ENCODE measurements at places on chromosomes 13 and 19. TPM values are rescaled to one million over a fixed set of nuclear protein-coding genes. Genes with fewer than 3 reads are reported as not detected.

Gene PEAK3
- total RNA-seq: not detected

Gene CGB5
- 0.35 TPM for total RNA-seq

Gene IL12RB1
- total RNA-seq: not detected

Gene PLA2G4C
- 8.6 TPM for total RNA-seq

Gene GRIN3B
- total RNA-seq: 1.9 TPM

Gene C19orf47
- 15.6 TPM for total RNA-seq

Gene DBP
- total RNA-seq: 12.0 TPM

DNA sequence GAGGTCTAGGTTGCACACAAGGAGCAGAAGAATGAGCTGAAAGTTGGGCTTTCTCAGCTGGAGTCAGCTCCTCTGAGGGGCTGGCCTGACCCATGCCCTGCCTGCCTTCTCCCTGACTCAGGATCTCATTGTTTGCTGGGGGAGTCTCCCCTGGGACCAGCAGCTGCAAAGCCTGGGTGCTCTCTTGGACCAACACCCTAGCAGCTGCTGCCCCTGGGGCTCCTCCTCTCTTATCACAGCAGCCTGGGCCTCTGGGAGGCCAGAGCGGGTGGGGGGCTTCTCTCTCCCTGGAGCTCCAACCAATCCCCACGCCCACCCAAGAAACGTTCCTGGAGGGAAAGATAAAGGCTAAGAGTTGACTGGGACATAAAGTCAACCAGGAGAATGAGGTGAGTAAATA lies 1.6 kb upstream of the FCGBP start:
- DNase-seq: no peak
- peaks cover 3% of the 10 kb centered on the region for H3K27me3 ChIP-seq
- H3K4me1 ChIP-seq: no peaks in the 10 kb centered on the region
- H3K36me3 ChIP-seq: no peaks in the 10 kb centered on the region
- H3K27ac ChIP-seq: no peak overlapping the region

DNA sequence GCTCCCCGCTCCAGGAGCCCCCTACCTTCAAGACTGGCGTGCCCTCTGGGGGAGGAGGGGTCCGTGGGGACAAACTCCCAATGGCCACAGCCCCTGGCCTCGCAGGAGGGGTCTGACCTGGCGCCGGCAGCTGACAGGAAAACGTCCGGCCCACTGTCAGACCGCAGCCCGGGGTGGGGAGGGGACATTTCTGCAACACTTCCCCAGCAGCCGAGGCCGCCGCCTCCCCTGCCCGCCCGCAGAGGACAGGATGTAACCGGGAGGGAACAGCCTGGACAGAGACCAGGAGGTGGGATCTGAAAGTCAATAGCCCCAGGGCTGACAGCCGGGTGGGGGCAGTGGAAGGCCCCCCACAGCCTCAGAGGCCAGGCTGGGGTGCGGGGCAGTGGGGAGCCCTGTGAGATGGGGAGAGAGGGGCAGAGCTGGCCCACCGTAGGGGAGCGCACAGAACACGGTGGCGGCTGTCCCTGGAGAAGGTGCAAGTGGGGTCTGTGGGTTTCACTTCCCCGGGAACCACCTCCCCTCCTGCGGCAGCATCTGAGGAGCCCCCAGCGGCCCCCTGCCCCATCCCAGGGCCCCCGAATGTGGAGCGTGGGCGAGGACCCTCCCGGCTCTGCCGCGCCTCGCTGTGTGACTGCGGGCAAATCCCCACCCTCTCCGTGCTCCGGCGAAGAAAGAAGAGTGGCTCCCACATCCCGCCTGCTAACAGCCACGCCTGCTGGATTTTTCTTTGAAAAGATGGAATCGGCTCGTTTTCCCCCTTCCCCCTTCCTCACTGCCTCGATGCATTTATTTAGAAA lies at the start of gene PEAK3:
Gene PEAK3, minus strand, starts transcription at position 114 of the 800 bp plus-strand sequence. CDS start 1,244 bp downstream, outside the sequence.
- H3K4me3 ChIP-seq: peak within 1 kb of the TSS; percentile 67
- H3K27me3 ChIP-seq: peaks cover 15% of the 10 kb centered on the region
- no peak within 1 kb of the TSS for H3K27ac ChIP-seq
- DNase-seq: peak; percentile 70
- peaks cover 5% of the 10 kb centered on the region for H3K4me1 ChIP-seq

DNA sequence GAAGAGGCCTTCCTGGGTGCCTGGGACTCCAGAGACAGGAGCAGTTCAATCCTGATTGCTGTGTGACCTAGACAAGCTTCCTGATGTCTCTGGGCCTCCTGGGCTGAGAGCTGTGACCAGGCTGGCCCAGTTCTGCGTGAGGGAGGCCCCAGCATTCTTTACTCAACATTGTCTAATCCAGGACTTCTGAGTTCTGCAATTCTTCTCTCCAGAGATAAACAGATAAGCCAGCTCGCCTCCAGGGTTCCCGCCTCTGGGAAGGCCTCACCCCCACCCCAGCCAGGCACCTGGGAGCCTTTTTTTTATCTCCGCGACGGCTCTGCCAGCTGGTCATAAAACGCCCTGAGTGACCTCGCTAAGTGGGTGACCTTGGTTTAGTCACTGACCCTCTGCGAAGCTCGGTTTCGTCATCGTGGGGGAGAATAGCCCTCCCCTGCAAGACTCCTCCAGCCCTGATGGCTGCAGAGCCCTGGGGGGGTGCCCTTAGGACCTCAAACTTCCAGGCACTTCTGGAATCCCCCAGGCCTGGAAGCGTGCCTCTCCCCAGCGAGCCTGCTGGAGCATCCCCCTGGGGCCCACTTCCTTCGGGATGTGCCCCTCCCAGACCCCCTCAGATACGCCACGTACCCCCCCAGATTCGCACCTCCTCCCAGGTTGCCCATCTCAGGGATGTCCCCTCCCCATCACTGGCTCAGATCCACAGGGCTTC lies 1.9 kb downstream of the SULT2B1 start:
- no peaks in the 10 kb centered on the region for H3K27me3 ChIP-seq
- peak overlapping the region; percentile 34 for H3K4me3 ChIP-seq
- H3K27ac ChIP-seq: peak overlapping the region; percentile 86
- peak; percentile 51 for DNase-seq
- peaks cover 25% of the 10 kb centered on the region for H3K4me1 ChIP-seq

DNA sequence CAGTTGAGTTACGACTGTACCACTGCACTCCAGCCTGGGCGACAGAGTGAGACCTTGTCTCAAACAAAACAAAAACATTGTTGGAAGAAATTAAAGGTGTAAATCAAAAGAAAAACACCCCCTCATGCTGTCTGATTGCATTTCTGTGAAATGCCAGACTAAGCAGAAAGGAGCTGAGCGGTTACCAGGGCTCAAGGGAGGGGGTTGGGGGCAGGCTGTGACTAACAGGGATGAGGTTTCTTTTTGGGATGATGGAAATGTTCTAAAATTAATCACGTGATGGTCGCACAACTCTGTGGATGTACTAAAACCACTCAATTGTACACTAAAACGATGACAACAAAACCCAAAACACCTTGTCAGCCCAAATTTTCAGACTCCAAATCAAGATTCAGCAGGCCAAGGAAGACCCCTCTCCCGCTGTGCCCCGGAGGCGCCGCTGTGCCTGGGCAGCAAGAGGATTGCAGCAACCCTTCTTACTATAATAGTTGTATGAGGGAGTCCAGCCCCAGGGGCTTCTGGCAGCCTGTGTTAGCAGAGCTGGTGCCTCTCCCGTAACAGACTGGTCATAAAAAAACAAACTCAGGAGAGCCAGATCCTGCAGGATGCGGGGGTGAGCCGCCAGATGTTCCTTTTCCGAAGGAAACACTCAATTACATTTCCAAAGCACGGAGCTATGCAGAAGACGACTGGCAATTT lies 20.9 kb downstream of the CAPS start:
- H3K27me3 ChIP-seq: no peaks in the 10 kb centered on the region
- H3K27ac ChIP-seq: no peak overlapping the region
- no peak overlapping the region for H3K4me3 ChIP-seq
- no peak for DNase-seq
- peaks cover 21% of the 10 kb centered on the region for H3K36me3 ChIP-seq

DNA sequence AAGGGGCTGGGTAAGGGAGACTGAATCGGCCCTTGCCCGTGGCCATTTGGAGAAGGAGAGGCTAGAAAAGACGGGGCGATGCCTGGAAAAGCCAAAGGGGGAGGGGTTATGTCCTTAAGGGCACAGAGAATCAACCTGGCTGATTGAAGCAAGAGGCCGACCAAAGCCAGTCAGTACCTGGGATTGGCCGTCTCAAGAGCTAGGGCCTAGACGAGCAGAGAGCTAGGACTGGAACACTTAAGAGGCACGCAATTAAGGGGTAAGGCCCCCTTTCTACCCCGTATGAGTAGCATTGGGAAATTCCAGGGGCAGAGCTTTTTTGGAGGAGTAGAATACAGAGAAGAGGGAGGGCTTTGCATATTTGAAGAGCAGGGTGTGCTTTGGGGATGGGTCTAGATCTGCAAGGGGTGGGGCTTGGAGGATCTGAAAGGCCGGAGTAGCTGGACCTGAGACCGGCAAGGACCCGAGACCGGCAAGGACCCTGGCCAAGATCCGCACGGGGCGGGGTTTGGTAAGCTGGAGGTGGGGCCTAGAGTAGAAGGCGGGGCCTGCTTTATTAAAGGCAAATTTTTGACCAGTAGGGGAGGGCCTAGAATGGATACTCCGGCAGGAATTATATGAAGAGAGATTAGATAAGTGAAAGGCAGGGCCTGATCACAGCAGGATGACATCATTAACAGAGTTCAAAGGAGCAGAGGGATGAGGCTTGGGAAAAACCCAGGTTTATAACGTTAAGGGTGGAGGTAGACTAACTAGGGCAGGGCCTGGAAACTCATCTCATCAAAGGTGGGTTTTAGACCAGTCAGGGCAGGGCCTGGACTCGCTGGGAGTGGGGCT lies 10.7 kb upstream of the CACNG6 start:
- peak; percentile 97 for DNase-seq
- H3K27ac ChIP-seq: peak overlapping the region; percentile 100
- H3K36me3 ChIP-seq: 0 out of 2 replicates have a peak, but pooled peaks cover under 1% of the 10 kb centered on the region
- peaks cover 4% of the 10 kb centered on the region for H3K27me3 ChIP-seq
- peaks cover 15% of the 10 kb centered on the region for H3K4me1 ChIP-seq
- peak overlapping the region; percentile 93 for H3K4me3 ChIP-seq

- DNase-seq: peak; percentile 17
- H3K4me1 ChIP-seq: peaks cover 36% of the 10 kb centered on the region
- H3K4me3 ChIP-seq: peak overlapping the region; percentile 21
- no peaks in the 10 kb centered on the region for H3K27me3 ChIP-seq
- H3K27ac ChIP-seq: peak overlapping the region; percentile 60
Measured at GRCh38 chr13:74301258-74301935, 167.2 kb upstream of the KLF12 start.

DNA sequence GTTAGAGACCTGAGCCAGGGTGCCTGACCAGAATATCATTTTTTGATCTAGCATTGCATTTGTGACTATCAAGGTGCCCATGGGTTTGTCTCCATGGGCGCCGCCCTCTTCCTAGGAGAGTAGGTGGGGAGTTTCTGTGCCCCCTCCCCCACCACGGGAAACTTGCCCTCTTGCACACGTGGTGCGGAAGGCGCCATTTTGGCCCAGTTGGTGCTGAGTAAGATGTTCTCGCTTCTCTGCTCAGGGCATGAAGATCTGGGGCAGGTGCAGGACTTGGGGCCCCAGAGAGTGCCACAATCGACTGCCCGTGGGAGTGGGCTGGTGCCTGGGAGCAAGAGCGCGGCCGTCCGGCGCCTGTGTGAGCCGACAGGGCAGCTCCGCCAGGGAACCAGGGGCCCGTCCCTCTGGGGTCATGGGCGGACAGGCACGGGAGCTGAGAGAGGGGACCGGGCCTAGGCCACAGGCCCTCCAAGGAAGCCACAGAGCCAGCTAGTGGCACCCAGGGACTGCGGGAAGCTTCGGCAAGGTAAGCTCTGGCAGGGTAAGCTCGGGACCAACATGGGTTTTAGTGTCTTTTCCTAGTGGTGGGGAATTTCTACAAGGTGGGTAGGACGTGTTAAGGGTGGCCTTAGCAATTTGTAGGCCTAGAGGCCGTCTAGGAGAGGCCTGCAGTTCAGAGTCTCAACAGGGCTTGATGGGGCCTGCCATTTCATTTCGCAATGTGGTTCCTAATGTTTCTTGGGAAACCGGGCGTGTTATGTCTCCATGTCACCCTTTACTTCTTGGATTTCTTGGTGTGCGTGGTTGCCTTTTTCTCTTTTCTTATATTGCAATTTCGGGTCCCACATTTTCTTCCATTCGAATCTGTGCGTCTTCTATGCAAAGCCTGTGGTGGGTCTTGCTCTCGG lies 14.5 kb downstream of the SACS start:
- no peak overlapping the region for H3K4me3 ChIP-seq
- no peak overlapping the region for H3K27ac ChIP-seq
- DNase-seq: no peak
- H3K4me1 ChIP-seq: 0 out of 2 replicates have a peak, but pooled peaks cover 2% of the 10 kb centered on the region

- no peak for DNase-seq
- H3K36me3 ChIP-seq: peaks cover 40% of the 10 kb centered on the region
- H3K27me3 ChIP-seq: no peaks in the 10 kb centered on the region
- H3K27ac ChIP-seq: no peak overlapping the region
Measured at GRCh38 chr19:17570791-17571190, 15.3 kb downstream of the COLGALT1 start.

DNA sequence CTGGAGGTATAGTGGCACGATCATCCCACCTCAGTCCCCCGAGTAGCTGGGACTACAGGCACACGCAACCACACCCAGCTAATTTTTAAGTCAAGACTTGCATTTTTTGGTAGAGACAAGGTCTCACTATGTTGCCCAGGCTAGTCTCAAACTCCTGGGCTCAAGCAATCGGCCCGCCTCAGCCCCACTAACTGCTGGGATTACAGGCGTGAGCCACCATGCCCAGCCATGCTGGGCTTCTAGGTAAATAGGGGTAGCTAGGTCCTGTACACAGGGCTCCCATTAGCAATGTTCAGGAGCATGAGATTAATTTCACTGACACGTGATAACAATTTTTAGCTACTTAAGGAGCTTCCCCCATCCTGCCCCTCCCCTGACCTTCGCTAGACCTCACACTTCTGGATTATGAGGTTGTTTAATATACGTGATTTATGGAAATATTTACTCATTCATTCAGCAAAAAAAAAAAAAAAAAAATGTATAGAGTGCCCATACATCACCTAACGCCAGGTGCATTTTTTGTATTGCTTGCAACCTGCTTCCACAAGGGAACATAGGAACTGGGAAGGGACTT lies 19.2 kb downstream of the TMEM272 start:
- H3K4me3 ChIP-seq: no peak overlapping the region
- DNase-seq: no peak
- H3K36me3 ChIP-seq: no peaks in the 10 kb centered on the region
- H3K27me3 ChIP-seq: peaks cover 8% of the 10 kb centered on the region
- H3K4me1 ChIP-seq: peaks cover 22% of the 10 kb centered on the region

DNA sequence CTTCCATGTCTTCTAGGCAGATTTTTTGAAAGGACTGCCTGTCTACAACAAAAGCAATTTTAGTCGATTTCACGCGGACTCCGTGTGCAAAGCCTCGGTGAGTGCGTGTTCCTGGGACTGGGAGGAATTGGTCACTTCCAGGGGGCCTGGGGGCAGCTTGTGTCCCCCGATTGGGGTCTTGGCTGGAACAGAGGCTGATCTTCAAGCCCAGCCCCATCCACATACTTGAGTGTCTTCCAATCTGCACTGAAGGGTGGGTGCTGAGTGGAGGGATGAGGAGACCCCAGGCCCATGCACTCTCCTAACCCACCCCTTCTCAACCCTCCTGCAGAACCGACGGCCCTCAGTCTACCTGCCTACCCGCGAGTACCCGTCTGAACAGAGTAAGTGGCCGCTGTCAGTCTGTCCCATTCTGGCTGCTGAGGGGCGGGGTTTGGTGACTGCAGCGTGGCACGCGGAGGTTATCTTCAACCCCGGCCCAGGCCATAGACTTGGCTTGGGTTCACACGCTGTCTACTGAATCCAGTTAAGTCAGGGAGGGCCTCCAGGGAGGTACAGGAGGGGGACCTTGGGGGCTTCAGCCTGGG lies 4.7 kb downstream of the DDA1 start:
- H3K4me1 ChIP-seq: peaks cover 12% of the 10 kb centered on the region
- H3K36me3 ChIP-seq: peaks cover 27% of the 10 kb centered on the region

GRCh38 chr19:10289167-10289835 lies 451 bp upstream of the ICAM5 start:
- H3K27ac ChIP-seq: peak overlapping the region; percentile 93
- peak; percentile 86 for DNase-seq
- peaks cover 35% of the 10 kb centered on the region for H3K4me1 ChIP-seq

All from WTC11 (cell line).